ENCODE measurements at places on chromosomes 2 and 18.
A peak's percentile ranks its signal among the peaks of the same experiment; 100 is the strongest.

DNA sequence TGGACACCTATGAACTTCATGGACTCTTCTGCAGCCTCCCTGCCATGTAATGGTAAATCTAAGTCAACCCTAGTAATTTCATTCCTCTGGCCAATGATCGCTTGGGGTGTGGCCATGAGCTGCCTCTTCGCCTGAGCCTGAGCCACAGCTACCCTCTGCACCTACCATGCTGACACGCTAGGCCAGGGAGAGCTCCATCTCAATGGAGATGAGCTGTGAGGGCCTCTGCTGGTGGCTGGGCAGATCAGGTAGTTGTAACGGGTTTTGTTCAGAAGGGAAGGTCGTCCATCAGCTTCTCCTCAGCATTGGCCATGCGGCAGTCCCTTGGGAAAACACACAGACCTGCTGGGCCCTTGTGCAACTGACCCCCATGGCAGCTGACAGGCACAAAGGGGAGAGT lies 24.4 kb downstream of the MPHOSPH10 start:
- peak; percentile 57 for DNase-seq

DNA sequence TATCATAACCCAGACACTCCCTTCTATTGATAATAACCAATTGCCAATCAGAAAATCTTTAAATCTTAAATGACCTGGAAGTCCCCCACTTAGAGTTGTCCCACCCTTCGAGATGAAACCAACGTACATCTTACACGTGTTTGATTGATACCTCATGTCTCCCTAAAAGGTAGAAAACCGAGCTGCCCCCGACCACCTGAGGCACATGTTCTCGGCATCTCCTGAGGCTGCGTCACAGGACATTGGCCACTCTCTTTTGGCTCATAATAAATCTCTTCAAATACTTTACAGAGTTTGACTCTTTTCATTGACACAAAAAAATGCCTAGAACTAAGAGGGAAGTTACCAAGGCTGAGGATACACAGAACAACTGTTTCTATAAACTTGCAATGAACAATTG lies 190.0 kb downstream of the RTP5 start:
- DNase-seq = no peak

DNA sequence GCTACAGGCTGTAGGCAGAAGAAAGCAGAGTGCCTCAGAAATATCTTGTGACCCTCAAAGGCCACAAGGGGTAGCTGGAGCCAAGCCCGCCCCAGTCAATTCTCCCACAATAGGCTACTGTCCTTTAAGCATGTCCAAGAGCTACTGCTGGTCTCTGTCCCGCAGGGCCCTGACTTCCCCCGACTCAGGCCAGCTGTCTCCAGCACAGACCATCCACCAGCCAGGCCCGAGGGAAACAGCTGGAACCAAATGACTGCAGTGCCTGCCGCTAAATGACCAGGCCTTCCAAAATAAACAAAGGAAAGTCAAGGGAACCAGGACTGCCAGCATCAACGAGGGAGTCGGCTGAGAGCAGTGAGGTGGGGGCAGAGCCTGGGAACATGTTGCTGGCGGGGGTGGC lies 36.7 kb downstream of the MCFD2 start:
- DNase-seq = no peak

DNA sequence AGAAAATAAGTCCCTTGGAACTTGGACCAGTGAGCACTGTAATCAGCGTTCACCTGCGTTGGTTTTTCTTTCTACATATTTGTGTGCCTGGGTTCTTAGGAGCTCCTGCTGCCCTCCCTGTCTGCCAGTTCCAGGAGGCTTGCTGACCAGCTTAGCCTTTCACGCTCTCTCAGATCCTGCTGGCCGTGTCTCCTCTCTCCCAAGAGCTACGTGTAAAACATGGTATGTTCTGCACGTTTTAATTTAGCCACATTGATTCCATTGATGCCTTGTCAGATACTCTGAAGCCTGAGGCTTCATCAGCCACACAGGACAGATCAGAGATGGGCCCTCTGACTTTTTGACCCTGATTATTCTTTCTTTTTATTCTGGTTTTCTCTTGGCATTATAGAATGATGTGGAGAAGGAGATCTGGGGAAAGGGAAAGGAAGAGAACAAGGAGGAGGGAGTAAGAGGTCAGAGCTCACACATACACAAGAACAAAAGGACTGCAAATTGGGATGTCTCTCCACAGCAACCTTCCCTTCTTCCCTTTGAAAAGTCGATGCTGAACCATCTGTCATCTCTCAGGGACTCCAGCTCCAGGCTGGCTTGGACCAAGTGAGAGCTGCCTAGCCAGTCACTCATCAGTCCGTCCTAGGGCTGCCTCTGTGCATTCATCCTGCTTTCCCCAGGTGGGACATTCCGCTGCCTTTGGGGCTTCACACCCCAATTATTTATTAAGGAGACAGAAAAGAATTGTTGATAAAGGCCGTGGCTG lies 152.8 kb downstream of the PIK3C3 start:
- no peak for DNase-seq

GRCh38 chr2:33321876-33322483 lies 154.5 kb upstream of the RASGRP3 start:
- DNase-seq = peak; percentile 8

DNA sequence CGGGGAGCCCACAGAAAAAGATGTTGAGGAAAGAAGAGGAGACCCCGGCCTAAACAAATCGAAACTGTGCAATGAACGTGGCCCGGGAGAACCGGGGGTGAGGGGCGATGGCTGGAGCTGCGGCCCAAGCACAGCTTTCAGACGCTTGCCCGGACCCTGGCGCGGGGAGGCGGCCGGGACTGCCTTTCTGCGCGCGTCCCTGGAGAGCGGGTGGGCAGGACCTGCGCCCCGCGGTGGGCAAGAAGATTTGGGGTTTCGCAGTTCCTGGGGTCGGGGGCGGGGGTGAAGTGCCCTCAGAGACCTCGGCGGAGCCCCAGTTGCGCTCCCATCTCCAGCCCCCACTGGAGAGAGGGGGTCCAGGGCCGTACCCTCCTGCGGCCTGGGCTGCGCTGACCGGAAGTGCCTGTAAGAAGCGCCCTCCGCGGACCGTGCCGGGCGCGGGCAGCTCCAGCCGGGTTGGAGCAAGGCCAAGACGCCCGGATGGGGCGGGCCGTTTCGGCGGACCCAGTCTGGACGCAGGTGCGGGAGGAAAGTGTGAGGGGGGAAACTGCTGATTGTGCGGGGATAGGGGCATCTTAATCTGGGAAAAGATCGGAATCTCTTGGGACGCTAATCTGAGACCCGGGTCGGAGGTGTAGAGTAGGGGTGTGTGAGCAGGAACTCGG lies 11.6 kb downstream of the EN1 start:
- DNase-seq = no peak

GRCh38 chr2:145569108-145569507 lies 1049.2 kb upstream of the ZEB2 start:
- DNase-seq = no peak

GRCh38 chr2:60214626-60214875 lies 338.9 kb downstream of the BCL11A start:
- DNase-seq = no peak

DNA sequence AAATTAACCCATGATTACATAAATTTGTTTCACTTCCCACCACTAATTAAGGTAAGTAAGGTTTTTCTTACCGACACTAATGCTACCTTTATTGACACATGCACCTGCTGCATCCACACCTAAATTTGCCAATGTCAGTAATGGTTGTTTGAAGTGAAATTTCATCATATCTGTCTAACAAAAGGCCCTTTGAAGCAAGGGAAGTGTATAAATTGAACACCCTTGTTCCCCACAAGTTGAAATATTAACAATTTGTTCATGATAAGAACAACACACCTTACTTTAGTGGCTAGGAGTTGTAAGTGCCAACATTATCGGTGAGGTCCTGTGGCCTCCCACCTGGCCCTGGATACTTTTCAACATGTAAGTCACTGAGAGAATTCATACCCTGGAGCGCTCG lies 116.3 kb upstream of the CDCA7 start:
- no peak for DNase-seq

- peak; percentile 66 for DNase-seq
These were observed 133.9 kb downstream of the ATP9B start for GRCh38 chr18:79203017-79203605.

DNA sequence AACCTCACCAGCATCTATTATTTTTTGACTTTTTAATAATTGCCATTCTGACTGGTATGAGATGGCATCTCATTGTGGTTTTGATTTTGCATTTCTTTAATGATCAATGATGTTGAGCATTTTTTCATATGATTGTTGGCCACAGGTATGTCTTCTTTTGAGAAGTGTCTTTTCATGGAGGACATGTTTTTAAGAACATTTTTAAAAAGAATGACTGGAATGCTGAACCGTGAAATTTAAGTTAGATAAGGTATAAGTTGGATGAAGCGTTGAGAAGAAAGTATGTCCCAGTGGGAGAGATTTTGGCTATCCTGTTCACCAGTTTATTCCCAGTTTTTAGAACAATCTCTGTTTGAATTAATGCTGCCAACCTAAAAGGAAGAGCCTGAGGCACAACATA lies 365.9 kb downstream of the CELF4 start:
- no peak for DNase-seq

Data from activated CD8-positive, alpha-beta T cell treated with anti-CD3 and anti-CD28 coated beads for 36 hours (primary cell).